ENCODE measurements at places on chromosomes 1 and 21. TPM values are rescaled to one million over a fixed set of nuclear protein-coding genes. Genes with fewer than 3 reads are reported as not detected.

GRCh38 chr1:113984710-113985109 lies 5.4 kb downstream of the OLFML3 start:
- peaks cover 53% of the 10 kb centered on the region for H3K4me1 ChIP-seq
- no peaks in the 10 kb centered on the region for H3K36me3 ChIP-seq
- H3K27ac ChIP-seq: no peak overlapping the region

- no peaks in the 10 kb centered on the region for H3K4me1 ChIP-seq
- H3K4me3 ChIP-seq: no peak overlapping the region
- no peaks in the 10 kb centered on the region for H3K27me3 ChIP-seq
- DNase-seq: no peak
- no peaks in the 10 kb centered on the region for H3K36me3 ChIP-seq
- H3K27ac ChIP-seq: no peak overlapping the region
Measured at GRCh38 chr1:245099401-245099800, 55.4 kb upstream of the KIF26B start.

DNA sequence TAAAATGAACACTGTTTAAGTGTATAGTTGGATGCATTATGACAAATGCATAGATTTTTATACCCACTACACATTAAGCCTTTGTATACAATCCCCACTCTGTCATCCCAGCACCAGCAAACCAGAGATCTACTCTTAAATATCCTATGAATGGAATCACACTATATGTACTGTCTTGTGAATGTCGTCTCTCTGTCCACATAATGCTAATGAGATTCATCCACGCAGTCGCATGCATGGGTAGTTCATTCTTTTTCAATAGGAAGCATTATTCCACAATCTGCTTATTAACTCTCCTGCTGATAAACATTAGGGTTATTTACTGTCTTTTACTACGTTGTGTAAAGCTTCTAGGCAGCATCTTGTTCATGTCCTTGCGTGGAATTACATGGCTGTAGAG lies 892.3 kb downstream of the LTN1 start:
- no peaks in the 10 kb centered on the region for H3K36me3 ChIP-seq
- no peaks in the 10 kb centered on the region for H3K27me3 ChIP-seq
- H3K4me1 ChIP-seq: peaks cover 34% of the 10 kb centered on the region
- no peak overlapping the region for H3K4me3 ChIP-seq

DNA sequence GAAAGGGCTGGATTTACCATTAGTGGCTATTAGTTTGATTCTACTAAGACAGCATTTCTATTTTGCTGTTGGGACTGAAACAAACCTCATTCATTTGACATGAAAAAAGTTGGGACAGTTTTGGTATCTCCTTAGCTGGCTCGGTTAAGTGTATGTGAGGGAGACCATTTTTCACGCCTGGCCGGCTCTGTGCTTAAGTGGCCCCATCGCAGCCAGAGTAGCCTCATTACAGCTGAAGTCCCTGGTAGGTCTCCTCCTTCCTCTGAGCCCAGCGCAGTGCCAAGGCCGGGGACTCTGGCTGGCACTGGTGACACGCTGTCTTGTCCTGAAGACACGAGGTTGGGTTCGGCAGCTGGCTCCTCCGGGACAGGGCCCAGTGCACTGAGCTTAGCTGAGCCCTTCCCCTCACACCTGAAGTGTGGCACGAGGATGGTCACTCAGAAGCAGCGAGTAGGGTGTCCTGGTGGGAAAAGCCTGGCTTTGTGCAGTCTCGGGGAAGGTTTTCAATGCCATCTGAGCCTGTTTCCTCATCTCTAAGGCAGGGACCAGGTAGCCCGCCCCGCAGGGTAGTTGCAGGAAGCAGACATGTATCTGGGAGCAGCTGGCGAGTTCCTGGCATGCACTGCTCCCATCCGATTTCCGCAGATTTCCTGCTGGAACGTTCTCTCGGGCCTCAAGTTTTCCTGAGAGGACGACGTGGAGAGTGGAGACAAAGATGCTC lies 196.5 kb downstream of the DYRK1A start:
- H3K36me3 ChIP-seq: no peaks in the 10 kb centered on the region
- H3K4me1 ChIP-seq: peaks cover 11% of the 10 kb centered on the region
- H3K27ac ChIP-seq: peak overlapping the region; percentile 88
- DNase-seq: peak; percentile 90

DNA sequence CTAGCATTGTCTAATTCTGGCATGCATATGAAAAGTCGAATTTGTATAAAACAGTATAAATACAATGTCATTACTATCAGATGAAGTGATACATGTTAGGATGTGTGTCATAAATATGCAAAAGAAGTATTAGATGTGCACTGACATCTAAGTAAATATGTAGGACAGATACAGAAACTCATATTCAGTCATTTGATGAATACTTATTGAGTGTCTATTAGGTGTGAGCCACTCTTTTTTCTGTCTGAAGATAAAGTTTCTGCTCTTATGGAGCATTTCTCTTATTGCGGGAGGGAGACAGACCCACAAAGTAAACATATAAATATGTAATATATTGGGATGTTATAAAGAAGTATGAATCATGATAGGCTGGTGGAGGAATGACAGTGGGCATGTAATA lies 426.6 kb upstream of the B3GALT2 start:
- no peak for DNase-seq
- no peaks in the 10 kb centered on the region for H3K27me3 ChIP-seq
- H3K27ac ChIP-seq: no peak overlapping the region
- H3K36me3 ChIP-seq: no peaks in the 10 kb centered on the region

DNA sequence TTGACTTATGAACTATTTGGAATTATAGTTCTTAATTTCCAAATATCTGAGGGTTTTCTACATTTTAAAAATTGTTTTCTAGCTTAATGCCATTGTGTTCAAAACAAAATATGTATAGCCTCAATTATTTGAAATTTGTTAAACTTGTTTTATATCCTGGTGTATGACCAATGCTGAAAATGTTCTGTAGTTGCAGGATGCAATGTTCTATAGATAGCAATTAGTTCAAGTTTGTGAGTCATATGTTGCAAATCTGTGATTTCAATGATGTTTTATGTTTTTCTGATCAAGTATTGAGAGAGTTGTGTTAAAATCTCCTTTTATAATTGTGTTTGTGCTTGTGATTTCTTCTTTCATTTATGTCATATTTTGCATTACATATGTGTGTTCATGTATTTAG lies 517.5 kb downstream of the ADGRL2 start:
- no peak overlapping the region for H3K4me3 ChIP-seq
- no peaks in the 10 kb centered on the region for H3K36me3 ChIP-seq
- H3K27me3 ChIP-seq: no peaks in the 10 kb centered on the region
- no peak overlapping the region for H3K27ac ChIP-seq
- no peaks in the 10 kb centered on the region for H3K4me1 ChIP-seq

GRCh38 chr1:20896826-20897225 lies 109.7 kb upstream of the HP1BP3 start:
- DNase-seq: no peak
- peaks cover 23% of the 10 kb centered on the region for H3K36me3 ChIP-seq
- no peaks in the 10 kb centered on the region for H3K4me1 ChIP-seq
- no peak overlapping the region for H3K27ac ChIP-seq

- H3K4me1 ChIP-seq: peaks cover 3% of the 10 kb centered on the region
- H3K4me3 ChIP-seq: no peak overlapping the region
- H3K27me3 ChIP-seq: no peaks in the 10 kb centered on the region
- DNase-seq: no peak
- no peak overlapping the region for H3K27ac ChIP-seq
- no peaks in the 10 kb centered on the region for H3K36me3 ChIP-seq
Measured at GRCh38 chr1:219304227-219305226, 130.8 kb downstream of the LYPLAL1 start.

- no peak overlapping the region for H3K4me3 ChIP-seq
- DNase-seq: no peak
- no peaks in the 10 kb centered on the region for H3K27me3 ChIP-seq
- H3K4me1 ChIP-seq: no peaks in the 10 kb centered on the region
Measured at GRCh38 chr1:23601968-23602876, 42.9 kb upstream of the ID3 start.

DNA sequence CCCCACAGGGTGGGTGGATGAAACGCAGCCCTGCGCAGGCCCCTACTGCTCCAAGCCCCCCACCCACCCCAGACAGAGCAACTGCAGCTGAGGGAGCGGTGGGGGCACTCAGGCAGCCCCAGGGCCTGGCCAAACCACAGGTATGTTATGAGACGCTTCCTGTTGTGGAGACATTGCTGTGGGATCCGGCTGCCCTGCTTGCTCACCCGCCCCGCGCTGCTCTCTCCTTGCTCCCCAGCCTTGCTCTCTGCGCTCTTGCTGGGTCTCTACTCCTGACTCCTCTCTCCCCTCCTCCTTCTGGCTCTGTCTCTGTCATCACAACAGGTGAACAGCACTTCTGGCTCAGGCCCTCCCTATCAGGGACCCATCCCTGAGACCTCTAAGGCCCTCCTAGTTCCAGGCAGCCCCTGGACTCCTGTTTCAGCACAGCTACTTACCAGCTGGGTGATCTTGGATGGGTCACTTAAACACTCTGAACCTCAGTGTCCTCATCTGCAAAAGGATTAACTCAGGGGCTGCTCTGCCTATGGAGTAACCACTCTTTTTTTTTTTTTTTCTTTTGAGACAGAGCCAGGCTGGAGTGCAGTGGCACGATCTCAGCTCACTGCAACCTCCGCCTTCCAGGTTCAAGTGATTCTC lies 15.9 kb downstream of the COL8A2 start:
- H3K27ac ChIP-seq: no peak overlapping the region
- H3K36me3 ChIP-seq: no peaks in the 10 kb centered on the region
- no peak for DNase-seq

GRCh38 chr1:231681006-231681405 lies 54.4 kb downstream of the DISC1 start:
- H3K27me3 ChIP-seq: no peaks in the 10 kb centered on the region
- H3K27ac ChIP-seq: no peak overlapping the region
- no peaks in the 10 kb centered on the region for H3K4me1 ChIP-seq

GRCh38 chr1:243950166-243950565 lies 100.1 kb upstream of the AKT3 start:
- H3K27ac ChIP-seq: no peak overlapping the region
- H3K4me3 ChIP-seq: no peak overlapping the region
- H3K4me1 ChIP-seq: no peaks in the 10 kb centered on the region
- H3K27me3 ChIP-seq: no peaks in the 10 kb centered on the region

DNA sequence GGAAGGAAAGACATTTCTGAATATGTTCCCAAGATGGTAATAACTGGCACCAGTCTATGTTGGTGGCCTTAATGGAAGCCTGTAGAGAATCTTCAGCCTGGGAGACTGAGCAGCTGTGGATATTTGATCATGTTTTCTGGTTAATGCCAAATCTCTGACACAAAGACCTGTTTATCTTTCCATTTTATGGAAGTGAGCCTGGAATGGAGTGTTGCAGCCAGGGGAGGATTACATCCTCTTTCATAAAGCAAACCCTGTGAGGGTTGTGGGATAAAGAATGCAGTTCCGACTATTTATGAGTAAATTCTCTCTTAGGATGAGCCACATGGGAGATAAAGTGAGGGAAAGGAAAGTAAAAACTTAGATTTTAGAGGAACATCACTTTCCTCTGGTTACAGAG lies 144.1 kb downstream of the PCP4 start:
- no peak for DNase-seq
- H3K4me1 ChIP-seq: peaks cover 5% of the 10 kb centered on the region
- H3K27ac ChIP-seq: no peak overlapping the region
- H3K36me3 ChIP-seq: no peaks in the 10 kb centered on the region
- H3K4me3 ChIP-seq: no peak overlapping the region
- H3K27me3 ChIP-seq: no peaks in the 10 kb centered on the region

- H3K4me1 ChIP-seq: peaks cover 13% of the 10 kb centered on the region
- no peak overlapping the region for H3K27ac ChIP-seq
- H3K27me3 ChIP-seq: no peaks in the 10 kb centered on the region
- no peaks in the 10 kb centered on the region for H3K36me3 ChIP-seq
- H3K4me3 ChIP-seq: no peak overlapping the region
Measured at GRCh38 chr1:243738020-243738419, 112.0 kb downstream of the AKT3 start.

DNA sequence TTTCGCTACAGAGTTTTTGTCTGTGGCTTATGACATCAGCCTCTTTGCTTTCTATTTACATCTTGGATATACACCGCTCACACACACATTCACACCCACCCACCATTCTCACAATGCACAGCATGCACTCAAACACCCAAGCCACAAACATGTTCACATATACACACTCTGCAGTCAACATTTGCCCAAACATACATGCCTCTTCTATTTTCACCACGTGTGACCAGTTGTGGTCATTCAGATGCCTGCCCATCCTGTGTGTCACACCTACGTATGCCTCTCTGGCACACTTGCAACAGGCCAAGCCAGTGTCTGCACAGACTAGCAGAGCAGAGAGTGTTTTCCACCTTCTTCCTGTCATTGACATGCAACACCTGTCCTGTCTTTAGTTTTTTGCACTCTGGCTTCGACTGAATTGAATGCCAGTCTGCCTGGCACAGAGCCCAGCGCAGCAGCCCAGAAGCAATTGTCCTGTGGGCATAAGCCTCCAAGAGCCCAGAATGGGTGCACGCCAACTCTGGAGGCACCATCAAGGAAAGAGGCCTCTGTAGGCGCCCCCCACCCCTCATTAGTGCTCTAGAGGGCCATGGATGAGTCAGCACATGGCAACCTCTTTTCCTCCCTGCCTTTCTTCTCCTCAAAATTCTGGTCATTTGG lies 37.7 kb upstream of the LRRN2 start:
- no peaks in the 10 kb centered on the region for H3K4me1 ChIP-seq
- no peak for DNase-seq
- H3K27ac ChIP-seq: no peak overlapping the region

DNA sequence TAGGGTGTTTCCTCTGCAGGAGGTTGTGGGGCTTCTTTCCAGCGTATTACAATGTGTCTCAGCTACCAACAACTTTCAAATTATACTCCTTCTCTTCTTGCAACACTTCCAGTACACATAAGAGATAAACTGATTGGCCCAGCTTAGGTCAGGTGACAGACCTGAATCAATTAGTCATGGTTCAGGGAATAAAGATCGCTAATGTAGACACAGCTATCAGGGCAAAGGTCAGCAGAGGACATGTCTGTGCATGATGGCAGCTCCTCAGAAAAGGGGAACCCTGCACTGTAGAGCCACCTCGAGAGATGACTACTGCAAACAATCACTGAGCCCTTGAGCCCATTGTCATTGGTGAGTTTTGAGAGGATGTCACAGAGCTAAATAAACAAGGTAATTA lies 36.8 kb upstream of the PKN2 start:
- no peak for DNase-seq
- H3K27me3 ChIP-seq: no peaks in the 10 kb centered on the region
- H3K36me3 ChIP-seq: no peaks in the 10 kb centered on the region
- H3K27ac ChIP-seq: no peak overlapping the region
- H3K4me1 ChIP-seq: no peaks in the 10 kb centered on the region

The LAD1 gene
- total RNA-seq: not detected

The PRAMEF2 gene
- not detected for total RNA-seq

The JMJD4 gene
- 18.4 TPM for total RNA-seq

The ATP1A2 gene
- total RNA-seq: 101 TPM

The LCK gene
- 0.97 TPM for total RNA-seq

The SYTL1 gene
- 0.91 TPM for total RNA-seq
